BJ (cell line): ENCODE measurements at places on chromosomes 2 and 18.

GRCh38 chr2:48251437-48252148 lies 278.4 kb upstream of the STON1 start:
- no peak for DNase-seq

DNA sequence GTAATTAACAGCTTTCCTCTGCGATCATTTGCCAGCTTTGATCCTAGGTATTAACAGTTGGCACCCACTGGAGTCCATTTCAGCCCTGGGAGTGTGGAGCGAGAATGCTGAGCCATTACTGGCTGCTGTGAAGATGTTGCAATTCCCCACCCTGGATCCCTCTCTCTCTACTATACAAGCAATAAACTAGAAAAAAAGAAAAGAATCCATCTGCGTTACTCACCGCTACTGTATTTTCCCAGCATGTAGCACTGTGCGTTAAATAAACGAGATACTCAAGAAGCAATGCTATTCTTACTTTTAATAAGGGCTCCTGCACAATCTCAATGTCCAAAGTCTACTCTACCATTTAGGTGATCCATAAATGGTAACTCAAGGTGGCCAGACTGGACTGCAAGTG lies 8.5 kb downstream of the RTTN start:
- no peak for DNase-seq

DNA sequence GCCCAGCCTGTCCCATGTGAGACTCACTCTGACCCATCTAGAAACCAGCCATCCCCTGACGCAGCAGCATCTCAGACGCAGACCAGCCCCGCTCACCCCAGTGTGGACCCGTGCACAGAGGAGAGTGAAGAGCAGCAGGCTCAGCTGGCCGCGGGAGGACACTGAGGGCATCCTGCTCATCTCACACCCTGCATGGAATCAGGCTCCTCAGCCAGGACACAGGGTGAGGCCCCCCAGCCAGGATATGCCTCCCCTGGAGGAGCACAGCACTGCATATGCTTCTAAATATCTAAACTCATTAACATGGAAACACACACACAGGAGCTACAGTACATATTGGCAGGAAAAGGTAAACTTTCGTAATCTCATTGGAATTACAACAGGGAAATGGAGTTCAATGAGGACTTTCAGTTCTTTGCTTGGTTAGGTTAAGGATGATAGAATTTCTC lies 34.4 kb downstream of the NEMP2 start:
- DNase-seq: no peak

GRCh38 chr2:36741188-36741837 lies 44.8 kb downstream of the VIT start:
- DNase-seq: no peak

DNA sequence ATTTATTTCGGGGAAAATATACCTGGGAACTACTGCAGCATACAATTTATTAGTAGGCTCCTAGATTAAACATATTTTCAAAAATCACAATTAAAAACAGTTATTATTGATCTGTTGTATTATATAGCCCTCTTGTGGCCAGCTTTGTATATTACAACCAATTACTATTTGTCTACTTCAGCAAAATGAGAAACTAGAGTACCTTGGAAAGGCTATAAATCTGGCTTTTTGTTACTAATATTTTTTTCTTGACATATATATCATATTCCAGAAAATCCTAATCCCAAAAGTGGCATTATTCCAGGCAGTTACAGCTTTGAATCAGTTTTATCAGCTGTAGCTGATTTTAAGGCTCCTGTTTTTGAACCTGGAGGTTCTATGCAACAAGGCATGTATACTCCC lies 101.2 kb downstream of the UBR3 start:
- peak; percentile 13 for DNase-seq

GRCh38 chr18:37443325-37444055 lies 122.1 kb downstream of the CELF4 start:
- no peak for DNase-seq

GRCh38 chr2:129004485-129004884 lies 685.8 kb upstream of the HS6ST1 start:
- DNase-seq: no peak

DNA sequence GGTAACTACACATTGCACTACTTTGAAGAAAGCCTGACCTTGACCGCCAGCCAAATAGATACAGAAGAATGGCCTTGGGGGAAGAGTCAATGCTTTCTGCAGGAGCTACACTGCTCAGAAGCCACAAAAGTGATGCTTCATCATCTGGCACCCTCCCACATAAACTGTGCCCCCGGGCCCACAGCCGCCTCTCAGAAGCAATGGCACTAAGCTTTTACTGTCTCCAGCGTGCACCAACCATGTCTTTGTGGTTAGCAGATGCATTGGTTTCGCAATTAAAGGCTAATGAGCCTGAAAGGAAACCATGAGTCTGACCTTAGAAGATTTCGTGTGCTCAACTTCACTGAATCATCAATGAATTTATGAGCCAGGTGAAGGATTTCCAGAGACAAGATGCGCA lies 209.4 kb upstream of the TRIB2 start:
- DNase-seq: peak; percentile 86
